ENCODE measurements at places on chromosomes 4 and X. TPM values are rescaled to one million over a fixed set of nuclear protein-coding genes. Genes with fewer than 3 reads are reported as not detected.

CCKAR gene
- total RNA-seq = not detected

SEL1L3 gene
- 13.7 TPM for total RNA-seq

- DNase-seq = no peak
Measured at GRCh38 chrX:1491851-1492349, 39.2 kb upstream of the ASMTL start.

- DNase-seq = no peak
Measured at GRCh38 chrX:15719324-15719968, 18.6 kb upstream of the CA5B start.

- no peak for DNase-seq
Measured at GRCh38 chrX:13190051-13190450, 129.8 kb downstream of the ATXN3L start.

- DNase-seq = no peak
Measured at GRCh38 chrX:54182864-54183613, at the start of gene FAM120C. TSS of gene FAM120C (minus strand) at chrX:54183254. CDS start at chrX:54183198, 56 bp downstream.

- no peak for DNase-seq
Measured at GRCh38 chr4:94523033-94523580, 71.4 kb downstream of the PDLIM5 start.

GRCh38 chrX:72536542-72536941 lies 36.1 kb downstream of the HDAC8 start:
- DNase-seq = no peak

DNA sequence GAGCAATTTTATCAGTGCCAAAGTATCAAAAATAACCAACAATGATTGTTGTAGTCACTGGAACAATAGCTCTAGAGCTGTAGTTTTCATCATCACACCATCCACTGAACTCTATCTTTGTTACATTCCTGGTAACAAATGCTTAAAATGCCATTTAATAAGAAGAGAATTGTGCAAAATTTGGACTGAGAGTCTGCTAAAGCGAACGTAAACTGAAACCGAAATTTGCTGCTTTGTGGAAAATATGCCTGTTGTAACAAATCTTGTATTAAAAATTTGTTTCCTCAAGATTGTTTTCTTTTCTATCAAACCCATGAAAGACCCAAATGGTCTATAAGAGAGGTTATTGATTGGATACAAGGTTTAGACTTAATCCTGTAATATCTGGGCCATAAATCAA lies 109.3 kb upstream of the TECRL start:
- DNase-seq = no peak

GRCh38 chr4:7428261-7429068 lies 6.3 kb downstream of the PSAPL1 start:
- peak; percentile 64 for DNase-seq

- no peak for DNase-seq
Measured at GRCh38 chr4:104942990-104943743, 203.5 kb upstream of the TET2 start.

DNA sequence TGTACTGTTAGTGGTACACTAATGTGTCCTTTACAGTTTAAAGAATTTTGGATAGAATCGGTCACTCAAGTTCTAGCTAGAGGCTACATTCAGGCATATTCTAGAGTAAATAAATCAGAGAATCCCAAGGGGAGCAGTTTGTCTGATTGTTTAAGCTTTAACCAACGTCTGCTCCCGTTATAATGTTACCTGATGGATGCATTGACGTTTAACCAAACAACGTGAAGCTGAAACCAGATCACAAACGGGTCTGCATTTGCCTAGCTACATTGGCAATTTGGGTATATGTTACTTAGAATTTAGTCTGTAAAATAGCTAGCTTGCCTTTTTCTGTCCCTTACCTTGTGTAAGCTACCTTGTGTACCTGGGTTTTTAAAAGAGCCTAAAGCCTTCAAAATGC lies 1.6 kb downstream of the PI4K2B start:
- DNase-seq = no peak

GRCh38 chr4:958314-958665 lies 15.1 kb downstream of the DGKQ start:
- DNase-seq = no peak

Measured in mesenteric fat pad (tissue), 1 donor.